ENCODE measurements at places on chromosomes 2 and 18.

- peak; percentile 96 for DNase-seq
These were observed 150.0 kb upstream of the ALKAL2 start for GRCh38 chr2:437756-438393.

DNA sequence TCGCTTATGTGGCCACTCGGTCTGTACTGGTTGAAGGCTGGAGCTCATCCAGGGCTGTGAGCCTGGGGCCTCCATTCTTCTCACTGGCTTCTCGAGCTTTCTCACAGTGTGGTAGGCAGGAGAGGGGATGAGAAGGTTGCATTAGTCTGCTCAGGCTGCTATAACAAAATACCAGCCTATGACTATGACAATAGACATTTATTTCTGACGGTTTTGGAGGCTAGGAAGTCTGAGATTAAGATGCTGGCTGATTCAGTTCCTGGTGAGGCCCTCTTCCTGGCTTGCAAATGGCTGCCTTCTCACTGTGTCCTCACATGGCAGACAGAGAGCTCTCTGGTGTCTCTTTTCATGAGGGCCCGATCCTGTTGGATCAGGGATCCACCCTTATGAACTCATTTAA, 6.2 kb upstream of the STK25 start:
- DNase-seq, result no peak

- DNase-seq, result peak; percentile 81
These were observed 2.8 kb upstream of the MXD1 start for GRCh38 chr2:69911985-69912563.

- no peak for DNase-seq
These were observed 371.6 kb downstream of the HRH4 start for GRCh38 chr18:24831871-24832665.

DNA sequence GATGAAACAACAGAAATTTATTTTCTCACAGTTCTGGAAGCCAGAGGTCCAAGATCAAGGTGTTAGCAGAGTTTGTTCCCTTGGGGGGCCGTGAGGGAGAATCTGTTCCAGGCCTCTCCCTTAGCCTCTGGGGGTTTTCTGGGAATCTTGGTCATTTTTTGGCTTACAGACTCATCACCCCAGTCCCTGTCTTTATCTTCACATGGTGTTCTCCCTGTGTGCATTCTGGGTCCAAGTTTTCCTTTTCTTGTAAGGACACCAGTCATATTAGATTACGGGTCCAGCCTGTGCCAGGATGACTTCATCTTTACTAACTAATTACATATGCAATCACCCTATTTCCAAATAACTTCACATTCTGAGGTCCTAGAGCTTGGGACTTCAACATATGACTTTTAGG, 292.5 kb upstream of the TRIB2 start:
- no peak for DNase-seq

- DNase-seq, result no peak
These were observed 138.8 kb upstream of the CTAGE1 start for GRCh38 chr18:22556222-22557167.

- no peak for DNase-seq
These were observed 31.5 kb downstream of the TGFBRAP1 start for GRCh38 chr2:105298017-105298416.

GRCh38 chr2:100924520-100925451, 77.3 kb upstream of the RPL31 start:
- DNase-seq, result no peak

Data from common myeloid progenitor, CD34-positive (primary cell).